Activated T-helper 1 cell treated with anti-CD3 and anti-CD28 coated beads, Interleukin-12 subunit alpha, Interleukin-12 subunit beta, Interleukin-2, Interleukin-4 antibody, amounts not matched to agents 30 ng/mL and 10 ng/mL and 1 ng/mL, durations not matched to agents 14 hours and 24 hours and 36 hours (primary cell): ENCODE measurements at places on chromosomes 5 and 9.

- DNase-seq, result no peak
- no peak overlapping the region for H3K27ac ChIP-seq
- H3K4me1 ChIP-seq, result no peaks in the 10 kb centered on the region
- H3K36me3 ChIP-seq, result no peaks in the 10 kb centered on the region
Observed at GRCh38 chr5:123786411-123786810, 274.4 kb downstream of the CSNK1G3 start.

DNA sequence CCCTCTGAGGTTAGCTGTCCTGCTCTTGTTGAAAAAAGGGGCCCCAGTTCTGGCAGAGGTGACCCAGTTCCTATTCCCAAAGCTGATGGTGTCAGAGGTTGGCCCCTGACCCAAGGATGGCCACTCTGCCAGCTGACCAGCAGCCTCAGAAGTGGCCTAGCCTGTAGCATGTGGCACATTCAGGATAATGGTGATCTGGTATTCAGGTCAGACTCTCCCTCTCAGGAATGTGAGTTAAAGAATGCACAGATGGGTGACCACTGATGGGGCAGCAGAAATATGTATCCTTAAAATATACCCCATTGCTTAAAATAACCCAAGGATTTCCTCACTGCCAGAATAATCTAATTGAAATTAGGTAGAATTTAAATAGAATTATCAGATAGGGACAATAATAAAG, 369.2 kb downstream of the SEMA5A start:
- no peak overlapping the region for H3K4me3 ChIP-seq
- H3K27me3 ChIP-seq, result no peaks in the 10 kb centered on the region
- DNase-seq, result no peak
- H3K4me1 ChIP-seq, result no peaks in the 10 kb centered on the region

- peak; percentile 15 for DNase-seq
- no peak overlapping the region for H3K27ac ChIP-seq
- no peak overlapping the region for H3K4me3 ChIP-seq
- H3K36me3 ChIP-seq, result no peaks in the 10 kb centered on the region
- H3K4me1 ChIP-seq, result no peaks in the 10 kb centered on the region
Observed at GRCh38 chr5:4868140-4868735, 271.9 kb upstream of the ADAMTS16 start.

DNA sequence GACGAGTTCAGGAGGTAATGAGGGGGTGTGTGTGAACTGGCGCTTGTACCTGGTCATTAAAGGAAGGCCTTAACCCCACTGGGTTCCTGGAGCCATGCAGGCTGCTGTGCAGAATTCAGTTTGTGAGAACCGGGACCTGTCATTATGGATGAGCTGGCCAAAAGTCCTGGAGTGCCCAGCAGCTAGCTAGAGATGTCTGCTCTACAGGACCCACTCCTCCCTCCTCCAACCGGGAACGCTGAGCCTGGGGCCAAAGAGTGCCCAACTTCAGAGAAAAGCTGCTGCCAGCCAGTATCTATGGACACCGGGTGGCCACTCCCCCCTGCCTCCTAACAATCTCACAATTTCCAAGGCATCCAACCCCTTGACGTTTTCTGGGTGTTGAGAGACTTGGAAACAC, 1.2 kb downstream of the ENTREP1 start:
- no peak overlapping the region for H3K4me3 ChIP-seq
- H3K4me1 ChIP-seq, result peaks cover 4% of the 10 kb centered on the region
- H3K27me3 ChIP-seq, result peaks cover 51% of the 10 kb centered on the region
- DNase-seq, result no peak

- no peak overlapping the region for H3K27ac ChIP-seq
- H3K36me3 ChIP-seq, result peaks cover 14% of the 10 kb centered on the region
- H3K4me1 ChIP-seq, result peaks cover 10% of the 10 kb centered on the region
- H3K27me3 ChIP-seq, result no peaks in the 10 kb centered on the region
- H3K4me3 ChIP-seq, result no peak overlapping the region
Observed at GRCh38 chr9:20280330-20280729, 342.0 kb downstream of the MLLT3 start.

DNA sequence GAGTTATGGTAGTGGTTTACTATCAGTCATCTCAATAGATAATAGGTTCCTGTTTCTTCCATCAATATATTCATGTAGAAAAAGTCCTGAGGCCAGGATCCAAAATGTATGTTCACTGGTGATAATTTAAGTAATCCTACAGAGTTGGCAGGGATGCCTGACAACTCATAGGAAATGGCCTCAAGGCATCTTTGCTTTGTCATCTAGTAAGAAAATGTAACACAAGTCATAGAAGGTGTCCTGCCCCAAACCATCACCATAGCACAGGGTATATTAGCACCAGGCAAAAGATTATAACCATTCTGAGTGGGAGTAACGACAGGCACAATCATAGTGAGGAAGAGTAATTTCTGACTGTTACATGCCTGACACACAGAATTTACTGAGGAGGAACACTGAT, 257.0 kb downstream of the TMEM167A start:
- no peak for DNase-seq
- H3K36me3 ChIP-seq, result no peaks in the 10 kb centered on the region
- no peaks in the 10 kb centered on the region for H3K4me1 ChIP-seq
- H3K4me3 ChIP-seq, result no peak overlapping the region
- H3K27me3 ChIP-seq, result no peaks in the 10 kb centered on the region

GRCh38 chr5:55306641-55307382, 682 bp downstream of the DHX29 start:
- H3K27me3 ChIP-seq, result no peaks in the 10 kb centered on the region
- H3K4me3 ChIP-seq, result no peak overlapping the region
- no peak overlapping the region for H3K27ac ChIP-seq
- no peak for DNase-seq

DNA sequence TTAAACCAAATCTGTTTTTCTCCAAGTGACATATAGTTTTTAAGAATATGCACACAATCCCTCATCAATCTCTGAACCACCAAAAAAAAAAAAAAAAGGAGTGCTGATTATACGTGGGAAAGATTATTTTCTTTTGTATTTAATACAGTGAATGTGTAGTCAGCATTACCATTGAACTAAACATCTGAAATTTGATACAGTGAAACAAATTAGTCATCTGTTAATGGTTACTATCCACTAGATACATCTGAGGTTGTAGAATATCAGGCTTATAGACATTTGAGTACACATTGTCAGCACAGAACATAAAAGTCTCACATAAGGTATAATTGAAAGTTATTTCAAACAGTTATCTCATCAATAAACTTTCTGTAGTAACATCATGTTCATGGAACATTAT, 87.0 kb downstream of the SLF1 start:
- no peak overlapping the region for H3K4me3 ChIP-seq
- peaks cover 13% of the 10 kb centered on the region for H3K36me3 ChIP-seq
- no peak for DNase-seq
- H3K27ac ChIP-seq, result no peak overlapping the region
- no peaks in the 10 kb centered on the region for H3K27me3 ChIP-seq

GRCh38 chr9:20321423-20322082, 300.7 kb downstream of the MLLT3 start:
- H3K36me3 ChIP-seq, result peaks cover 32% of the 10 kb centered on the region
- H3K4me1 ChIP-seq, result peaks cover 80% of the 10 kb centered on the region
- peak overlapping the region; percentile 71 for H3K4me3 ChIP-seq
- no peaks in the 10 kb centered on the region for H3K27me3 ChIP-seq
- peak overlapping the region; percentile 91 for H3K27ac ChIP-seq
- peak; percentile 61 for DNase-seq
